Stimulated activated CD4-positive, alpha-beta T cell treated with anti-CD3 and anti-CD28 coated beads, Interleukin-1b, Interleukin-23, amount 100 ng/mL, for 4 hours (primary cell): ENCODE measurements at places on chromosomes 2 and 18.

DNA sequence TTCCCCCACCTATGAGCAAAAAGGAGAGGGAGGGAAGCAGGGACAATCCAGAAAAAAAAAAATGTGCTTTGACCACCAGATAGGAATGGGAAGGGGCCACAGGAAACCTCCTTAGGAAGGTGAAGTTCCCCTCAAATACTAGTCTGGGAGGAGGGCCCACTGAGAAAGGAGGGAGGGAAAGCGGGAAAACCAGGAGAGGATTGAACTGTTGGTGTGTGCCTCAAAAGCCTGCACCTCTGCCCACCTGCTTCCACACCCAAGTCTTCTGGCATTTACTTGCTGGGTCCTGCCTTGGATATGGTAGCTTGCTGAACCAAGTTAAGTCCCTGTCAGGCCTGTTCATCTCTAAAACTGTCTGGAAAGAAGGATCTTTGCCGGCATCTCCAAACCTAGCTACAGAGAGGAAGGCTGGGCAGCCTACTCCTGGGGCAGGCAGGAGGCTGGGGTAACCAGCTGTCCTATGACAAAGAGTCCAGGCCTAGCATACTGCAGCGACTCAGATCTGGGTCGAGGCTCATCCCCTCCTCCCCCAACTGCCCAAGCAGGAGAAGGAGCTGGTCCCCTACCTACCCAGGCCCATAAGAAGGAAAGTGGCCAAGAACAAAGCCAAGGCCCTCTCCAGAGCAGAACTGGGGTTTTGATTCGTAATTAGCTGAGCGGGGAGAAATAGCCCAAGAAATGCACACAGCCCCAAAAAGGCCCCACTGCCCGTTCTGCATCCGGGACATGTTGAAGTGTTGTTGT is 3.0 kb downstream of the EN1 start:
- DNase-seq: no peak

GRCh38 chr2:85017411-85018048 is 46.6 kb downstream of the KCMF1 start:
- no peak for DNase-seq

- peak; percentile 8 for DNase-seq
These were observed 26.9 kb downstream of the C18orf63 start for GRCh38 chr18:74342416-74343043.

- peak; percentile 29 for DNase-seq
These were observed 94.3 kb downstream of the CDCA7 start for GRCh38 chr2:173448938-173449471.

- no peak for DNase-seq
These were observed 99.3 kb downstream of the MCFD2 start for GRCh38 chr2:46816151-46816845.

DNA sequence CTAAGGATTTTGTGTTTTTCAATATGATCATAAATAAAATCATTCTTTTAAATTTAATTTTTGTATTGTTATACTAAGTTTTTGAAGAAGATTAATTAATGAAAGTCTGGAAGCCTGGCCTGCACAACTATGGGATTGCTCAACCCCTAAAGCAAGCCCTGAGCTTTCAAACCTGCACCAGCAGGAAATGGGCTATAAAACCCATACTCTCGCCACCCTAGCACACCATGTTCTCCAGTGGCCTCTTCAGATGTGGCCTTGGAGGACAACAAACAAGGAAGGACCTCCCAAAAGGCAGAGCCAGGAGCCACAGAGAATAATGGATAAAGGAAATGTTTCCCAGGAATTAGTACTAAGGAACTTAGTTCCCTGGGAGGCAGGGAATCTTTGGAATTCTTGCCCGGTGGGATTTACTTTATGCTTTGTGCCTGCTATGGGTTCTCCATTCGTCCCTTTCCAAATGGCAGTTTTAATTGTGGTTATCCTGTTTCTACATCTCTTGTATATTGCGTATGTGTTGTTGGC is 212.5 kb downstream of the ZFP36L2 start:
- no peak for DNase-seq

GRCh38 chr2:68086166-68086565 is 23.4 kb upstream of the C1D start:
- no peak for DNase-seq

- no peak for DNase-seq
These were observed 343.1 kb upstream of the SLC39A10 start for GRCh38 chr2:195313962-195314361.

GRCh38 chr2:32711908-32712501 is 84.2 kb downstream of the TTC27 start:
- DNase-seq: no peak

DNA sequence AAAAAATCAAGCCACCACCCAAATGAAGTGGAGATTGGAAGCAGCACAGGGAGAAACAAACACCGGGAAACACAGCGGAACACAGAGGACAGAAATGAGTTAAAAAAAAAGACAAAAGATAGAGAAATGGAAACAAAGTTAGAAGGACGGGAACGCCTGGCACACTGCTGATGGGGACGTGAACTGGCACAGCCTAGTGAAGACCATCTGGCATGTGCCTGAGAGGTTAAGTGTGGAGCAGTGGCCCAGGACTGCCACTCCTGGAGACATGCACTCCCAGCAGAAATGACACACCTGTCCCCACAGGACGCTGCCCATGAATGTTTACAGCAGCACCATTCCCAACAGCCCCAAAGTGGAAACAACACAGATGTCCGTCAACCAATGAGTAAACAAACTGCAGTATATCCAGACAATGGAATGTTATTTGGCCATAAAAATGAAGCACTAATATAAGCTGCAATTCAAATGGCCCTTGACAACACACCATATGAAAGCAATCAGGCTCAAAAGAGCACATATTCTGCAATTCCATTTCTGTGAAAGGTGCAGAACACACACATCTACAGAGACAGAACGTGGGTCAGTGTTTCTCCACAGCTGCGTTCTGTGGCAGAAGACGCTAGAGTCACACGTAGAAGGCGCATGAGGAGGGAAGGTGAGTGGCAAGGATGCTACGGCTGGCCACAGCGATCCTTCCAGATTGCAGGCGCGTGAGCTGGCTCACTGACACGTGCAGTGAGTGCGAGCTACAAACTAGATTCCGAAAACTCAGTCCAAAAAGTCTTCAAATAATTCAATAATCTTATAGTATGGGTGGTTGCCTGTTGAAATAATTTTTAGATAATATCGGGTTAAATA is 24.6 kb downstream of the THAP4 start:
- no peak for DNase-seq

GRCh38 chr2:155867564-155867963 is 465.0 kb downstream of the NR4A2 start:
- no peak for DNase-seq

- DNase-seq: no peak
These were observed 62.3 kb downstream of the TTC32 start for GRCh38 chr2:19839438-19839837.

DNA sequence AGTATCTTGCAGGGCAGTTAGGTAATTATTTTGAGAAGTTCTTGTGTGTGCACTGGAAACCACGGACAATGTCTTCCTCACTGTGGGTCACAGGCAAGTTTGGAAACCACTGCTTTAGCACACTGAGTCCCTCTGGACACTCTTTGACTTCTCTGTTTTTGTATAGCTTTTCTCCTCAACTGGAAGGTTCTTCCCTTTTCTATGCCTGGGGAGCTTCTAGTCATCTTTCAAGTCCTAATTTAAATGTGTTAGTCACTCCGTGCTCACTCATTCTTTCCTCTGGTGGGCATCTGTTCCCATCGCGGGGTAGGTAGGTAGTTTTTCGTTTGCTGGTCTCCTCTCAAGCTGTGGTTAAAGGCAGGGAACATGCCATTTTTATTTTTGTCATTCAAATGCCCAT is 32.1 kb downstream of the E2F6 start:
- DNase-seq: no peak

GRCh38 chr2:216991563-216991962 is 131.7 kb upstream of the TNP1 start:
- DNase-seq: no peak
